ENCODE measurements at places on chromosomes 2 and 18. TPM values are rescaled to one million over a fixed set of nuclear protein-coding genes. Genes with fewer than 3 reads are reported as not detected.

The HOXD4 gene
- total RNA-seq, result not detected

DNA sequence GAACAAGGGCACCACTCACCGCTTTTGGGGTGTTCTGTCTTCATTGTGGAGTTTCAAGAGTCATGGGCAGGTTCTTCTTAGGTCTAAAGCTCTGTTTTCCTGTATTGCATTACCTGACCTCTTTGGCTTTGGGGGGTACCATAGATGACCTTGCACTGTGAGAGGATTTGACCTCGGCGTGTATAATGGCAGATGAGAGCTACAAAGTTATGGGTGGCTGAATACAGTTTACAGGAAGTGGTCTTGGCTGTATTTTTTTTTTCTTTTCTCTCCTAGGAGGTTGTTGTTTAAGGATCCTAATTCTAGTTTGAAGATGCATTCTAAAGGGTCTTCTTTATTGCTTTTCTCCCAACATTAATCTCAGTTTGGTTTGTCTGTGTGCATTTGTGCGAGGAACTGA, 11.5 kb downstream of the GAL3ST2 start:
- no peak for DNase-seq

DNA sequence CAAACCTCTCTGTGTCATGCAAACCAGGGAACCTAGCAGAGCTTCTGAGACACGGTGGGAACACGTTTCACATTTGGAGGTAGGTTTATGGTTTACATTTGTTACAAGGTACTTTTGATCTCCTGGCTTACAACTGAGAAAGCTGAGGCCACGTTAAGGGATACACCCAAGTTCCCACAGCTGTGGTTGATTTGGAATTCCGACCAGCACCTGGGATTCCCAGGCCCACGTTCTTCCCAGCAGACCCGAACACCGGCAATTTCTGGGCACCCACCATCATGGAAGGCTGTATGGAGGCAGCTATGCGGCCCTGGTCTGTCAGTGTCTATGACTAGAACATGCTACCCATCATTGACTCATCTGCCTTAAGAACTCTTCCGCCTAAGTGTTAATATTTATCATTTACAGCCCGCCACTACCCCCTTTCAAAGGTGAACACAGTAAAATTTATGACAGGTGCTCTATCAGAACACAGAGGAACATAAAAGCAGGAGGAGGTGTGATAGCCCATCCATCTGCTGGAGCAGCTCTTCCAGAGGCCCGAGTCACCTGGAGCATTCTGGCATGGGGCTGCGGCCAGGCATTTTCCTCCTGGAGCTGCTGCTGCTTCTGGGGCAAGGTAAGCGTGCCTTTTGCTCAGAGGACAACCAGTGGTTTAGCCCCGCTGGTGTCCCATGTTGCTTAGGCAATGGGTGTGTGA, at the start of gene PLB1:
Gene PLB1, plus strand, starts transcription at position 510 of the 700 bp plus-strand sequence. Its CDS starts 55 bp downstream, at position 565.
- no peak for DNase-seq

DNA sequence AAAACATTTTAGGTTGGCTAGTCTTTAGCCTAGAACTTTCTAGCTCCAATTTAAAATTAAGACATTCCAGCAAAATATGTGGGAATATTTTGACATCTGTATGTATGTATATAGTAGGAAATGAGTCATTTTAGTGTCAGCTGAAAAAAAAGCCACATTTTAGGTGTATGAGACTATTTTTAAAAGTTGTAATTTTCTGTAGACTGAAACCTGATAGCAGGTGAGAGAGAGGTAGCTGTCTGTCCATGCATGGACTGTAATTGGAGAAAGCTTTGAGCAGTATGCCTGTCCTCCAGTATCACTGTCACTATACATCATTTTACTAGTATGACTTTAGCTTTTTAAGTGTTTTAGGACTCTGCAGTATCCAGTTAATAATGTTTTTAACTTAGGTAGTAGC, 26.1 kb upstream of the PPP1R1C start:
- no peak for DNase-seq

- no peak for DNase-seq
Observed at GRCh38 chr2:145584353-145584752, 1064.4 kb upstream of the ZEB2 start.

The RAB6D gene
- total RNA-seq, result not detected

DNA sequence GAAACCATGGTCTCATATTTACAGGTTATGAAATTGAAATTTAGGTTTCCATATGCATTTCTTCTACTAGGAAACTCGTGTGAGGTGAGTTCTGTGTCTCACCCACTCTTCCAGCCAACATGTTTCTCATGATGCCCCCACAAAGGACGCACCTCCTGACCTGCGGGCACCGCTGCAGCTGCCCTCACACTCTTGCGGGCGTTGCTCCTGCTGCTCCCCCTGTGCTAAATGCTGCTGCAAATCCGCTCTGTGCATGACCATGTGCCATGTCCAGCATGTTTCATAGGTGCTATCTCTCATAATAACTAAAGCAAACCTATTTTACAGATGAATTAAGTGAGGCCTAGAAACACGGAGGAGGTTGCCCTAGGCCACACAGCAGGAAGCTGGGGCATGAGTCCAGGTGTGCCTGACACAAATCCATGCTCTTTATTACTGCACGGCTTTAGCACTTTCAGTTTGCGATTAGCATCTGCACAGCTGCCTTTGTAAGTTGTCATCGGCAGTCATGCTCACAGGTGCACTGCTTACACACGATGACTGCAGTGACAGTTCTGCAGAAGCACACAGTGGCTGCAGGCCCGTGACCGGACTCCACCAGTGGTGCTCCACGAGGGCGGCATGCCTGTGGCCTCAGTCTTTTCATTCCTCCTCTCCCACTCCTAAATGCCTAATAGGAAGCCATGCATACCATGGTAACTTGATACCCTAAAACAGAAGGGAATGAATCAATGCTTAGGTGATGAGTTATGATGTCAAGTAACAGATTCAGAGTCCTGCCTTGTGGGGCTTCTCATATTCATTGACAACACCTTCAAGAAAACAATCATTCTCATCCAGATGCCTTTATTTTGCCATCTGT, 14.9 kb upstream of the GALR1 start:
- DNase-seq, result no peak

GRCh38 chr18:77949355-77949973, 699.8 kb downstream of the GALR1 start:
- no peak for DNase-seq

The NTSR2 gene
- not detected for total RNA-seq

The GAREM1 gene
- 0.14 TPM for total RNA-seq

DNA sequence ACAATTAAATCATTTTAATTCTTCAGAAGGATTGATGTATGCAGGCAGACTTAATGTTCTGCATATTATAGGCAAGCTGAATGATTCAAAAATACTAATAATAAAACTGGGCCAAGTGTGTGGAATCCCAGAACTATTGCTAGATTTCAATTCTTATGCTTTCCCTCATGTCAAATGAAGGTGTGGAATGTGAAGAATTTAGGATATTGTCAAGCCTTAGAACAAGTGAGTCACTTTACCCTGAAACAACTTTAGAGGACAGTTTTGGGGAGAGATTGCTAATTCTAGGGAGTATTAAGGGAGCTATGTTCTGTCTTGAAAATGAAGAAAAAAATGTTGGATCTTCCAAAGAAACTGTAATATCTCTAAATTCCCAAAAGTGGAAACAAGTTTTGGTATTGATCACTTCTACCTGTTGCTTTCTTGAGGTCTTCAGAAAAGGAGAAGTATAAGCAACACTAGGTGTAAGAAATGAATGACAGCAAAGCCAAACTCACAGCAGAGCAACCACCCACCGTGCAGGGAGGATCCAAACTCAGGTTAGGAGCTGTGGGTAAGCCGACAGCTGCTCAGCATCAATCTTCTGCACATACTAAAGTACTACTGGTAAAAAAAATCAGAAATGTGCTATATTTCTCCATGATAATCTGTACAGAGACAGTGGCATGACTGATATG, 818.1 kb downstream of the SLC4A3 start:
- no peak for DNase-seq

The IGFBP5 gene
- total RNA-seq, result not detected

DNA sequence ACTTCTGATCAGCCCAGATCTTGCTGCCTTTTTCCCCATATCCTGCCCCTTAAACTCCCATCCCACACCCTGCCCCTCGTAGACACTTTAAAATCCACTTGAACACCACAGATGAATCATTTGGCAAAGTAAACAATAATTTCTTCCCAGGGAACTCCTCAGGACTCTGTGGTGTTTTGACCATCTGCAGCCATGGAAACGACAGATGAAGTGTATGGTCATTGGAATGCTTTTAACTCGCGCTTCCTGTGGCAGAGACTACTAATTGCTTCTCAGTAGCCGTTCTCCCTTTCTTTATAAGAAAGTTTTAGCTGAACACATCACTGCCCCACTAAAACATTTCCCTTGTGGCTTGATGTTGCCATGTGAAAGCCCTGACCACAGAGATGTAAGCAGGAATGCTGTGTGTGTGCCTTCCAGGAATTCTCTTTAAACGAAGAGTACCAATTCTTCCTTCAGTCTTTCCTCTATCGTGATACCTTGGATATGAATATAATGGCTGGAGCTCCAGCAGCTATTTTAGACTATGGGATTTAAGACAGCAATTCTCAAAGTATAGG, 92.7 kb upstream of the PARD3B start:
- DNase-seq, result no peak

GRCh38 chr18:14092625-14093306, 39.5 kb downstream of the ZNF519 start:
- no peak for DNase-seq

The EMX1 gene
- total RNA-seq, result not detected

DNA sequence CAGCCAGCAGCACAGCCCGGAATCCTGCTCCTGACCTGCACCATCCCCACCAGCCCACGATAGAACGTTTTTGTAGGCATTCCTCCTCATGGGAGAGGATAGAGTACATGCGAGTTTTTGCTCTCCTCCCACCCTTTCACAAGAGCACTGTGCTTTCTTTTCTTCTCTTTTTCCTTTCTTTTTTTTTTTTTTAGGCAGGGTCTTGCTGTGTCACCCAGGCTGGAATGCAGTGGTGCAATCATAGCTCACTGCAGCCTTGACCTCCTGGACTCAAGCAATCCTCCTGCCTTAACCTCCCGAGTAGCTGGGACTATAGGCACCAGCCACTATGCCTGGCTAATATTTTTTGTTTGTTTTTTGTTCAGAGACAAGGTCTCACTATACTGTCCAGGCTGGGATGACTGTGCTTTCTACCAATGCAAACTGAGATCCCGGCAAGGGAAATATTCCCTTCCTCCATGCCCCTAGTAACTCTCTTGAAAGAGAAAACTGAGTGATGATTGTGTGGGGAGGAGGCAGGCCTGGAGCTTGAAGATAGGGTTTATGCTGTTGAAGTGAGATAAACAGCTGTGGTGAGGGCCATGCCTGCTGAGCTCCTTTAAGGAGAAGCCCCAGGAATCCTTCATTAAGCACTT, 82.6 kb upstream of the TXNDC2 start:
- no peak for DNase-seq

The CXCR4 gene
- total RNA-seq, result 1,739 TPM

The TSPYL6 gene
- not detected for total RNA-seq

The AMER3 gene
- total RNA-seq, result not detected

Data from CD4-positive, alpha-beta T cell (primary cell).